Activated CD4-positive, CD25-positive, alpha-beta regulatory T cell treated with anti-CD3 and anti-CD28 coated beads, Interleukin-2, amount 50 U/mL, for 24 hours (primary cell): ENCODE measurements at places on chromosomes 3 and 15.

DNA sequence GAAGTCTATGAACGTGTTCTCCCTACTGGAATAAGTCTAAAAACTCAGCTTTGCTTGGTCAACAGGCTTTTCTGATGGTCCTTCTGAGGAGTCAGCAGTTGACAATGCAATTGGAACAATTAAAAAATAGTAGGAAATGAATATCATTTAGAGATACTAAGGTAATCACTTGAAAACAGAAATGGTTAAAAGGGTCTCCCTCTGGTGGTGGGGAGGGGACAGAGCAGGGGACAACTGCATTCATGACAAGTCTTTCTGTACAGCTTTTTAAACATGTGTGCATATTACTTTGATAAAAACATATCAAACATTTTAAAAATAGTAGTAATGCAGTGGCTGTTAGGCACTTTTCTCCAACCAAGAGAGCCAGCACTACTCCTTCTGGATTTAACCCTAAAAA is 119.9 kb upstream of the FHIT start:
- no peak for ATAC-seq

- ATAC-seq: peak; percentile 16
These were observed 471.0 kb upstream of the PROK2 start for GRCh38 chr3:72255791-72256559.

- ATAC-seq: no peak
These were observed 56.8 kb downstream of the ZNF148 start for GRCh38 chr3:125318167-125318865.

GRCh38 chr3:141348837-141349236 is 19.5 kb upstream of the ZBTB38 start:
- no peak for ATAC-seq

- peak; percentile 51 for ATAC-seq
These were observed 10.7 kb upstream of the TRAK1 start for GRCh38 chr3:42080453-42080872.

- no peak for ATAC-seq
These were observed 177.9 kb downstream of the CDIN1 start for GRCh38 chr15:36757189-36757814.

DNA sequence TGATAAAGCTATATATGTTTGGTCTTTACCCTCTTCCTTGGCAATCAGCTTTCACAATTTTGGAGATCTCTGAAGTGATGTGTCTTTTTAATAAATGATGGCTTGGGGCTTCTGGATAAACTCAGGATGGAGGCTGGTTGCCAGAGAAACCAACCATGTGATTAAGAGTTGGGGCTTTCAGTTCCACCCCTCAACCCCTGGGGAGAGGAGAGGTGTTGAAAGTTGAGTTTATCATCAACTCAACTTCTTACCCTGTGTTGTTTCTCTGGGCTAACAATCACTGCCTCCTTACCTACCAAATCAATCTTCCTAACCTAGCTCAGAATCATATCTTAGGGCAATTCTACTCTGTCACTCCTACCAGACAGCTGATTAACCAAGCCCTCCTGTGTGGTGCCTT is 735.8 kb downstream of the ZPLD1 start:
- ATAC-seq: no peak

GRCh38 chr15:78906316-78906620 is 33.6 kb downstream of the MORF4L1 start:
- ATAC-seq: no peak

DNA sequence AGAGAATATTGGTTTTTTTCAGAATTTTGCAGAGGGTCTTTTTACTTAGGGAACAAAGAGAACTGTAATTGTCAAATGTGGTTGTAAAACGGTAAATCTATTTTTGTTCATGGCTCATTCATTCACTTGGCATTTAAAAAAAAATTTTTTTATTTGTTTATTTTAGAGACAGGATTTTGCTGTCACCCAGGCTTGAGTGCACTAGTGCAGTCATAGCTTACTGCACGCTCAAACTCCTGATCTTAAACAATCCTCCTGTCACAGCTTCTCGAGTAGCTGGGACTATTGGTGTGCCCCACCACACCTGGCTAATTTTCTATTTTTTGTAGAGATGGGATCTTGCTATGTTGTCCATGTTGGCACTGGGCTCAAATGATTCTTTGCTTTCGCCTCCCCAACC is 301.8 kb downstream of the LPP start:
- no peak for ATAC-seq

GRCh38 chr15:22911306-22911705 is 68.9 kb downstream of the CYFIP1 start:
- no peak for ATAC-seq

GRCh38 chr3:20264900-20265567 is 79.0 kb upstream of the SGO1 start:
- ATAC-seq: no peak

DNA sequence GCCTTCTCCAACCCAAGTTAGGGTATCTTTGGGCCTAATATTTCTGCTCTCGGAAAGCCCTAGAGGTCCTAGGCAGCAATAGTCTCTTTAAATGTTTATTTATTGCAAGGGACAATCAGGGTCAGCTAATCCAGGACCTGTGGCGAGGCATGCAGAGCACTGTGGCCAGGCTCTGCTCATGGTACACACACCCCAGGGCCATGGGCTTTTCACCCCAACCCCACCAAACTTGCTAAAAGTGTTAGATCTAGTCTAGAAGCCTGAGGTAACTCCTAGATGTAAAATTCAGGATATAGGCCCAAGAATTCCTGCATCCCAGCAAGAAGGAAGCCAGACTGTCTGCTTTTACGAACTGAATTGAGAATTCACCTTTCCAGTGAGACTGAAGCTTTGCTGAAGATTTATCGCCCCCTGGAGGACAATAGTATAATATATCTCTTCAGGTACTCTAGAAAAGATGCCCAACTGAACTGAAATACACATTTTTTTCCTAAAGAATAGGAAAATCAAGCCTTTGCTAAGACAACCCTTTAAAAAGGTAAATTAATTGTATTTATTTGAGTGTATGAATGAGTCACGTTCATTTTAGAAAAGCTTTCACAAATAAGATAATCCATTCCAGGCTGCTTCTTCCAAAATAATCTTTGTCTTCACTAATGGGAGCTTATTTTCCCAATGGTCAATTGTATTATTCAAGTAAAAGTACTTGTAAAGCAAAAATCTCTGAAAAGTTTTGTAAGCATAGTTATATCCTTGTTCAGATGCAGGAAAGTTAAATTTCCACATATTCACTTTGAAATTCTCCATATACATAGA is 89.8 kb downstream of the LRRC3B start:
- no peak for ATAC-seq

DNA sequence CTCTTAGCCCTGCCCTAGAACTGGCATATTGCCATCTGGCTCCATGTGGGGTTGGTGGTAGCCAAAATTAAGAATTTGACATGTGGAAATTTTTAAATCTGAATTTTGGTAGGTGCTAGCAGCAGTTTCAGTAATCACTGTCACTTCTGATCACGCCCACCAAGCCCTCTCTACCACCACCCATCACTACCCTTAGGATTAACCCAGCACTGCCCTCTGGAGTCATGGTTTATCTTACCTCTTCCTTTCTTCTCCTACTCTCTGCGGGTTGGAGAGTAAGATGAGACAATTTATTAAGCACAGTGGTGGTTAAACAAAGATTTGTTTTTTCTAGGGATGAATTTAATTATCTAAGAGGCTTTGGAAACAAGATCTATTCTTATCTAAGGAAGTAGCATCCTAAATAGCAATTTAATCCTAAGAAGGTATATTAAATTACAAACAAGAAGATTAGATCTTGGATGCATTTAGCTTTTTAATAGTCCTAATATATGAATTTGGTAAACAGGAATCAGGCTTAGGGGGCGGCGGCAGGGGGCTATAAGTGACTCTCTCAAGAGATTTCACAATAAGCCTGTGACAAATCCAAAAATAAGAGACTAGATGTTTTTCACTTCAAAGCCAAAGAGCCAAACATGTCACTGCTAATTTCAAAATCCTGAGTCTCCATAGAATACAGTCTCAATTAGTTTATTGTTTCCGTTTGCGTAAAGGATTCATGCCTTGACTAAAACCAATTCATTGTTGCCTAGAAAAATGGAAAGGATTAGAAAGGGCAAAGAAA is 498.4 kb upstream of the UBE2E2 start:
- no peak for ATAC-seq

DNA sequence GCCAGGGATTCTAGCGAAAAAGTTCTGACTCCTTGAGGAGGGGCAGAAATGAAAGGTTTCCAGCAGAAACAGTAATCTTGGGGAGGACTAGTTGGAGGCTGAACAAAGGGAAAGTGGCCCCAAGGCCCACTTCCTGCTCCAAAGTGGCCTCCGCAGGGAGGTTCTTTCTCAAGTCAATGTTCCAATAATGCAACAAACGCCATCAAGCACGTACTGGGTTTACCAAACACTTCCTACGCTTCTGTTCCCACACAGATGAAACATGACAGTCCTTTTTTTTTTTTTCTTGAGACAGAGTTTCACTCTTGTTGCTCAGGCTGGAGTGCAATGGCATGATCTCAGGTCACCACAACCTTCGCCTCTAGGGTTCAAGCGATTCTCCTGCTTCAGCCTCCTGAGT is 9.6 kb upstream of the RCCD1 start:
- ATAC-seq: no peak

DNA sequence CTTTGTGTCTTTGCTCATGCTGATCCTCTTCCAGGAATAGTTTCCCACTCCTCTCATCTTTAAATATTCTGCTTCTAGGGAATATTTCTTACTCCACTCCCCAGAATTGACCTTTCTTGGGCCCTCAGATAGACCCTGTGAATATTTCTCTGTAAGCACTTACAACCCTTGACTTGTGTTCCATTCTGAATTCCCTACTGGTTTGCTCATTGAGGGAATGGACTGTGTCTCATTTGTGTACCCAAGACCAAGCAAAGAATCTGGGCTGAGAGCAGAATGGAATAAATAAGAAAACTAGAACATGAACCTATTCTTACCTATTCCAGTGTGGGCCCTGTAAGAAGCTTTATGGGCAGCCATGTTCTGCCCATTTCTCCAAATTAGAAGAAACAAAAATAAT is 72.7 kb upstream of the TSPAN3 start:
- no peak for ATAC-seq

DNA sequence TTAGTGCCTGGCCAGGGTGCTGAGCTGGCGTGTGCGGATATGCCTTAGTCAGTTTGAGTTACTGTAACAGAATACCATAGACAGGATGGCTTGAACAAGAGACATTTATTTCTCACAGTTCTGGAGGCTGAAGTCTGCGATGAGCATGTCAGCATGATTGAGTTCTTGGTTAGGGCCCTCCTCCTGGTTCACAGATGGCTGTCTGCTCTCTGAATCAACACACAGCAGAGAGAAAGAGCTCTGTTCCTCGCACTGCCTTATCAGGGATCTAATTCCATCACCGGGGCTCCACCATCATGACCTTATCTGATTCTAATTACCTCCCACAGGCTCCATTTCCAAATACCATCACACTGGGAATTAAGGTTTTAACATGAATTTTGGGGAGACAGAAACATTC is 386.6 kb upstream of the DPH6 start:
- ATAC-seq: no peak

DNA sequence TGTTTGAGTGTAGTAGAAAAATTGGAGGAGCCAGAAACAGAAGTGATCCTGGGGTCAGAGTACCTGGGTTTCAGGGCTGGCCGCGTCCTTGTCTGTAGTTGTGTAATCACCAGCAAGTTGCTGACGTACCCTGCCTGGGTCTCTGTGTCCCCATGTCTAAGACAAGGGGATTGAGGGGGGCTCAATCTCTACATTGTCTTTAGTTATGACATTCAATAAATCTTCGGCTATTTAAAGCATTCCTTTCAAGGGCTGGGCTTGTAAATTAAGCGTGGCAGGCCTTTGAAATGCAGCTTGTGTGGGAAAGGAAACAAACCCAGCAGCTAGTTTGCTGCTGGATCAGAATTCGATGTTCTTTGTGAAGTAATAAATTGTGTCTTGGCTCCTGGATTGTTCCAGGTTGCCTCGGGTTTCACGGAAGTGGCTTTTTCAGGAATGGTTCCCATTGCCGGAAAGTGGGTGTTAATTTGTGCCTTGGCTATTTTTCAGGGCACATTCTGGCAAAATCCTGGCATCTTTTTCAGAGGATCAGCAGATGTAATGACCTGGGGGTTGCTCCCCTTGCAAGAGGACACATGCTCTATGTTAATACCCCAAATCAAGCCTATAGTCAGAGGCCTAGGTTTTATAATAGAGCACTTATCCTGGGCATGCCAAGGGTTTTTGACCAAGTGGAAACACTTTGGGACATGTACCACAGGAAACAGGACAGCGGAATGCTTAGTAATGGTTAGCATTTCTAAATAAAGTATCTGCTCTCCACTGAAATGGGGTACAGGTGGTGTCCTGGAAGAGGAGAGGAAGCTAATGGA is 294.8 kb upstream of the NR2E3 start:
- ATAC-seq: no peak

DNA sequence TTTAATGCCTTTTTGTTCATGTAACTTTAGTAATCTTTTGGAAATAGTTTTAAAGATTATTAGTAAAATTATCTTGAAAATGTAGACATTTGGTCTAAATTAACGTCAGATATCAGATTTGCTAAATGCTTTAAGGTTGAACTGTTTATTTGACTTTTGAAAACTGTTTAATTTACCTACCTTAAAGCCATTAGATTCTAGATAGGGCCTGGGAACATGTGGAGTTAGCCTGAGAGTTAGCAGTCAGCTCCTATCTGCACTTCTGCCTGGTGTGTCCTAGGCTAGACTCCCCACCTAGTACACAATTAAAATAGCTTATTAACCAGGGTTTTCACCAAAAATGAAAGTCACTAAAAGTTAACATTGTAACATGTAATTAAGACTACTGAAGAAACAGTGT is 53.7 kb upstream of the CFAP20DC start:
- no peak for ATAC-seq

DNA sequence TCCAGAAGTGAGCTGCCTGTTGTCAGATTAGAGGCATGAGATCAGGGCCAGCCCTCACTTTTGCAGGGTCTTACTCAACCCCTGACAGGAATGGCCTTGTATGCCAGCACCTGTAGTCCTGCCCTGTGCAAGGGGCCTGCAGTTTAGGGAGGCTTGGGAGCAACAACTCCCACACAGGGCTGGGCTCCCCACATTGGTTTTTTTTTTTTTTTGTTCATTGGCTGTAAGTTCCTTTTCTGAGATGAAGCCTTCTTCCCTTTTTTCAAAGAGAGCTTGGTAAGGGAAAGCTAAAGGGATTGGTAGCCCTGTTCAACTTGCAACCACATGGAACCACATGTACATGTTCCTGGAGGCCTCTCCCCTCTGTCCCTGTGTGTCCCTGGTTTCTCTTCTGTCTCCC is 46.4 kb downstream of the TNFAIP8L3 start:
- ATAC-seq: no peak

- ATAC-seq: no peak
These were observed 47.4 kb upstream of the MITF start for GRCh38 chr3:69691860-69692259.

- ATAC-seq: no peak
These were observed 21.9 kb upstream of the TSEN2 start for GRCh38 chr3:12462159-12462947.

DNA sequence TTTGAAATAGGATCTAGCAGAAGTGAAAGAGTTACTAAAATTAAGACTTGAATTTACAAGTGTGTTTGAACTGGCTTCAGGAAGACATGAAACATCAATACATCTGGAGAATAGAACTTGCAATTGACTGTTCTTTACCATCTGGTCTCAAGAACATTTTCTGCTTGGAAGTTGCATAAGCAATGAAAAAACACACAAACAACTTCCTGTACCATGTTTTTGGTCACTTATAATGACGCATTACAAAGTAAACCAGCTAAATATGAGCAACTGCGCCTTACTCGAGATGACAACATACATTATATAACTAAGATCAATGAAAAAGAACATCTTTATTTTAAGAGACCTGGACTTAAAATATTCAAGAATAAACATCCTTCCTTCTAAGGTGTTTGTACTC is 112.5 kb downstream of the TIGIT start:
- ATAC-seq: no peak

- no peak for ATAC-seq
These were observed 20.0 kb upstream of the PRR23E start for GRCh38 chr3:127172781-127173515.

GRCh38 chr3:58150810-58151199 is 60.0 kb downstream of the DNASE1L3 start:
- no peak for ATAC-seq
